Stimulated activated CD4-positive, alpha-beta T cell treated with anti-CD3 and anti-CD28 coated beads, Interleukin-4, amount 100 ng/mL, for 24 hours (primary cell): ENCODE measurements at places on chromosomes 1 and 21.

DNA sequence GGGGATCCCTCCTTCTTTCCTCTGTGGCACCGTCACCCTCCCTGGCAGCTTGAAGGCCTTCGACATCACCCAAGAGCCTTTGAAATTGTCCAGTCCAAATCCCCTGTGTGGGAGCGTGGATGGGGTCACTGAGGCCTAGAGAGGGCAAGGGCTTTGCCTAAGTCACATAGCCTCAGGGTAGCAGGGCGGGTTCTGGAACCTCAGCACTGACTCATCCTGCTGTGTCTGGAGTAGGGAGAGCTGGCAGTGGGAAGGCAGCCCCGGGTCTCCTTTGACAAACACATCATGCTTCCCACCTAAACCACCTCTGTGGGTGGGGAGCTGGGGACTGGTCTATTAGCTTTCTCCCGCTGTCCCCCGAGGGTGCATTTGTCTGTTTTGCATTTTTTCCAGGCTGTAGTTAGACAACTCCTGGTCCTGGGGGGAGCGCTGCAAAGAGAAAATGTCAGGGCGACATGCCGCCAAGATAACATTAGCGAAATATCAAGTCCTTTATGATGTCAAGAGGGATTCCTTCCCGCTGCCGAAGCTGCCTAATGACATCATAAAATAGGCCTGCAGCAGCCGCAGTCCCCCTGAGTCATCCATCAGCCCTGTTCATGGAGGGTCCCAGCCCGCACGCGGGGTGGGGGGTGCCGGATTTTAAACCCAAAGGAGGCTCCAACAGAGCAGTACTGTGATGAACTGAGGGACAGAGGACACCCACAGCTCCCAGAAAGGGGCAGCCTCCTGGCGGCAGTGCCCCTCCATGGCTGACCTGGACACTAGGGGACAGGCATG lies 77.0 kb upstream of the POU3F1 start:
- no peak for DNase-seq

GRCh38 chr1:37498872-37499617 lies 15.5 kb downstream of the MEAF6 start:
- no peak for DNase-seq

- DNase-seq: peak; percentile 75
These were observed at the start of gene SLC19A1 for GRCh38 chr21:45542242-45542666. Gene SLC19A1, minus strand, starts transcription at chr21:45542440. Its CDS starts 4,481 bp downstream, at chr21:45537959.

DNA sequence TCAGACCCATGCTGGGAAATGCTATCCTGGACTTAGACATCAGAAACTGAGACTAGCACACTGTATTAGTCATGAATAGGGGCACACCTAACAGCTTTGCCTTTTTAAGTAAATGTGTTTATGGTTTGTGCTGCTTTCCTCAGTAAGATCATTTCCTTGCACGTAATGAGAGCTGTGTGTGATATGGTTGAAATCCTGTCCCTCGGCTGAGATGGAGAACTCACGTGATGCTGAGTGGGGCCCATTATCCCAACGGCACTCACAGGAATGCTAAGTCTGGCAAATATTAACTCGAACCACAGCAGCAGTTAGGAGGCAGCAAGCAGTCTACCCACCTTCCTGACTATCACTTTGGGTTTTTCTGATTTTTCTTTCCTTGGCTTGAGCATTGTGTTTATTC lies 38.2 kb downstream of the BCL9 start:
- no peak for DNase-seq

- no peak for DNase-seq
These were observed 26.4 kb downstream of the CNST start for GRCh38 chr1:246592695-246593094.

DNA sequence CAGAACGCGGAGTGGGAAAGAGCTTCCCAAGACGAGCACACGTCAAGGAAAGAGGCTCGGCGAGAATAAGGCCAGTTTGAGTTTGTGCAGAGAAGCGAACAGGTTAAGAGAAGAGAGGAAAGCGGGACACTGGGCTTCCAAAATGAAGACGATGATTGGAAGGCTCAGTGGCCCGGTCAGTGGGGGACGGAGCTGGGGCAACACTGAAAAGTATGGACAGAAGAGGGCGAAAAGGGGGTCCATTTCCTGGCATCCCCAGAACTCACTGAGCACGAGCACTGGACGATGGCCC lies 258 bp downstream of the CCT3 start:
- DNase-seq: no peak

GRCh38 chr1:20996554-20996953 lies 180.1 kb downstream of the EIF4G3 start:
- DNase-seq: no peak

DNA sequence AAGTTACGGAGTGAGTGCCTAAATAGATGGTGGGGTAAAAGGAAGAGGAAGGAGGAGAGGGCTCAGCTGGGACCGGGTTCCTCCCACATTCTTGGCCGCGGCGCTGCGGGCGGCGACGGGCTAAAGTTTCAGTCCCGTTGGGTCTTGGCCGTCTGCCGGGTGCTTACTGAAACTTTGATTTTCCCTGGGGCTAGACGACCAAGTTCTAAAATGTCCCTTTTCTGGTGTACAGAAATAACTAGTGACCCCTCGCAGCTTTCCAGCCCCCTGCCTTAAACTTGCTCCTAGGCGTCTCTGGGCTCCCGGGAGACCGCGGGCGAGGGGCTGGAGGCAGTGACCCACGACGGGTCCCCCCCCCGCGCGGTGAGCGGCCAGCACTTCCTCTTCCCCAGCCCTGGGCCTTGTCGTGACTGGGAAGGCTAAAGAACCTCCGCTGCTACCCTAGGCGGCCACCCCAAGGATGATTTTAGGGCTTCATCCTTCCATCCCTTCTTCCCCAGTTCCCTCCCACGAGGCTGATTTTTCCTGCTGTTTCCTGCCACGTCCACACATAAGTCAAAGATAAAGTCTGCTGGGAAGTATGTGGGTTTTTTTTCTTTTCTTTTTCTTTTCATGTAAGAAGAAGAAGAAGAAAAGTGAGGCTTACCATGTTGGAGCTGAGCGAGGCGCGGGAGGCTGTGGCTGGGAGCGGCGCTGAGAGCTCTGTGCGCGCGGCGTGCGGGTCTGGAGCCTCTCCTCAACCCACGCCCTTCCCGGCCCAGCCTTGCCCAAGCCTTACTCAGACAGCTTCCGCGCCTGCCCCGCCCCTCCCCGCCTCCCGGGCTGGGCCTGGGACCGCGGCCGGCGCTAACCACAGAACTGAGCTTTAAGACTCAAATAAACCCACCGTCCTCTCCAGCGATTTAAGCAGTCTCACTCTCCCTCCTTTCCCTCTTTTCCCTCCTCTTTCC lies at the start of gene S100A11:
TSS of gene S100A11 (minus strand) at position 738 of the 950 bp plus-strand sequence. CDS start at position 649, 89 bp downstream.
- DNase-seq: peak; percentile 83

DNA sequence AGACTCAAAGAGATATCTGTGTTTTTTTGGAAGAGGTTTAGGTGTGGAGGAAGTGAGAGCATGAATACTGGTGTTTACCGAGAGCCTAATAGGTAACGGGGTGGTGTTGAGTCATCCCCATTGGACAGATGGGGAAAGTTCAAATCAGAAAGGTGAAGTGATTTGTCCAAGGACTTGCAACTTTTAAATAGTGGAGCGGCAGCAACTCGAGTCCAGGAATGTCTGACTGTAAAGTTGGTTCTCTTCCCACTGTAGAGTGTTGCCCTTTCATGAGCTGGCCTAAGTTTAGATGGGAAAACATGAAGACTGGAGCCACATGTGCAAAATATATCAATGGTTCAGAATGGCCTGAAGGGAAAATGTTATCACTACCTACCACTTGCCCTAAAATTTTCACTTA lies 125.7 kb downstream of the LYPLAL1 start:
- DNase-seq: no peak

DNA sequence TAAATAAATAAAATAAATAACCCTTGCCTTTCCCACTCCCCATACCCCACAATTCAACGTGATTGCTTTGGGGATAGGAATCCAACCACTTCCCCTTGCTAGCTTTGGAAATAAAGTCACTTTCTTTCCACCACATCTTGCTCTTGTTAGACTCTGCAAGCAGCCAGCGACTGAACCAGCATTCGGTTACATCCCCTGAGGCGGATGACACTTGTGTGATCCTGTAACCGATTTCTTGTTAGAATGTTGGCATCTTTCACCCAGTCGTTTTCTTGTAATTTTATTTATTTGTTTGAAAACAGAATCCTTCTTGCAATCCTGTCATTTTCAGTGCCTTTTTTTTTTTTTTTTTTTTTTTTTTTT lies 1.6 kb upstream of the IFNGR2 start:
- no peak for DNase-seq

GRCh38 chr1:110780600-110781484 lies 92.1 kb upstream of the CD53 start:
- peak; percentile 81 for DNase-seq

DNA sequence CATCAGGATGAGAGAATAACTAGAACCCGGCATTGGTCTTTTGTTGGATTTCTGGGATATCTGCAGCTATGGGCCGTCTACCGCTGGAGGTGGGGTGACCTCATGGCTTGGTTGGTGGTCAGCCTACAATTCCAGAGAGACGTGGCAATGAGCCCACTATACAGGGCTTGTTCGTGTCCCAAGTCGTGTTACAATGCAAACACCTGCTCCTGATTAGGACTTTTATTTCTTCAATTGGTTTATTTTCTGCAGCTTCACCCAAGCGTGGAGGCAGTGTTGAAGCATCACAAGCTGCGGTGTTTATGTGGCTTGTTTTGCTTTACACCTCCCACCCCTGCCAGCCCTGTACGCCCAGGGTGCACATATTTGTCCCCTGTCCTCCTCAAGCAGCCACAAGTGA lies 211.7 kb upstream of the TMEM51 start:
- DNase-seq: no peak

DNA sequence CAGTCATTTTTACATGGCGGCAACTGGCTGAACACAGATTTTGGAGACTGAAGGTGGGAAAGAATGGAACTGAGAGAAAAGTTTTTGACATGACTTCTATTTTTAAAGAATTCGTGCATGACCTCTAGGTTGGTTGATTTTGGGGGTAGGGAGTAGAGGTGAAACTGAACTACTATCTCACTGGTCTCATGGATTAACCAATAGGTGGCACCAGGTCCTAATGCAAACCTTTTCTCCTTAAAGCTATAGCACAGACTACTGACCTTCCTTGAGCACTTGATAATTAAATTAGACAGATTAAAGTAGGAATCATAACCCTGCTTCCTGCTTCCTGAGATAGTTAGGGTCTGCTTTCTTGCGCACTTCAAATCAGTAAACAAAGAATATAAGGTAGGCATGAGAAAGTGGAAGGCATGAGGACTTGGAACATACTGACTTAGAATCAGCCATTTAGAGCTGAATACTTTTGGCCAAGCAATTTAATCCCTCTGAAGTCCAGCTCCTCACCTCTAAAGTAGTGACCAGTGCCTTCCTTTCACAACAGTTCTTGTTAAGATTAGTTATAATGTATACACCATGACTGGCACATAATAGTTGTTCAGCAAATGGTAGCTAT lies 206.0 kb downstream of the CENPF start:
- no peak for DNase-seq

- no peak for DNase-seq
These were observed 25.4 kb upstream of the LMX1A start for GRCh38 chr1:165381745-165382505.

DNA sequence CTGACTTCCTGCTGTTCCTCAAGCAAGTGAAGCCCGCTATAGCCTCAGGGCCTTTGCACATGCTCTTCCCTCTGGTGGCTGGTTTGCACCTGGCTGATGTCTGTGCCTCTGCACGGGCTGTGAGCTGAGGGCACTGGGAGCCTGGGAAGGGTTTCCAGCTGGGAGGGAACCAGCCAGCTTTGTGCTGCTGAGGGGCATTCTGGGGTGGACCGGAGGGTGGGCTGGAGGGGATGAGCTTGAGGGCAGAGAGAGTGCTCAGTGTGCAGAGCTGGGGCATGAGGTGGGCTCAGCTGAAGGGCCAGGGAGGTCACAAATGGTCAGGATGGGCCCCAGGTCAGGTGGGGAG lies 305.7 kb downstream of the MATN1 start:
- DNase-seq: no peak

GRCh38 chr1:226082959-226083301 lies 20.4 kb downstream of the H3-3A start:
- no peak for DNase-seq

DNA sequence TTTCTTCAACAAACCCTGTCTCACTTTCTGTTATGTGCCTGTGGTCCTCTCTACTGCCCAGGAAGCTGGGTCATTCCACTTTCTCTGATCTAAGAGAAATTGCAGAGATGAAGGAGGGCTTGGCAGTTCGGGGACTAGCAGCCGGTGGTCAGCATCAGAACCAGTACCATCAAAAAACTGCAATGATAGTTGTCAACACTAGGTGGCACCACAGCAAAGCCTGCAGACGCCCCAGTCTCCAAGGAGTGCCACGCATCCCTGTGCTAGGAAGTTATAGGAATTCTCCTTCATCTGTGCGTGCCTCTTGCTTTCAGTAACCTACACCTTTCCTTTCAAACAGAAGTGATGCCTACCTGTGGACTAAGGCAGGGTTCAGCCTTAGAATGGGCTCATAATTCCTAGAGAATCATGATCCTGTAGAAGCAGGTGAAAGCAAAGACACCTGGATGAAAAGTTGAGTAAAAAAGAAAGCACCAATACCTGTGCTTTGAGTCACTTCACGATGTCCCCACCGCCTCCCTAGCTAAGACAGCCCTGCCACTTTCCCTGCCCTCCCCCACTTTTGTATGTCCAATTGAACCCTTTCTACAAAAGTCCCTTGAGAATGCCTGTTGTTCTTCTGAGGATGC lies 129.2 kb downstream of the ADAMTS1 start:
- peak; percentile 5 for DNase-seq

- no peak for DNase-seq
These were observed 122.9 kb upstream of the DAB1 start for GRCh38 chr1:57546549-57547330.

- no peak for DNase-seq
These were observed 12.5 kb upstream of the PKP1 start for GRCh38 chr1:201270616-201271390.

- no peak for DNase-seq
These were observed 45.8 kb downstream of the SLC30A7 start for GRCh38 chr1:100941580-100942216.

DNA sequence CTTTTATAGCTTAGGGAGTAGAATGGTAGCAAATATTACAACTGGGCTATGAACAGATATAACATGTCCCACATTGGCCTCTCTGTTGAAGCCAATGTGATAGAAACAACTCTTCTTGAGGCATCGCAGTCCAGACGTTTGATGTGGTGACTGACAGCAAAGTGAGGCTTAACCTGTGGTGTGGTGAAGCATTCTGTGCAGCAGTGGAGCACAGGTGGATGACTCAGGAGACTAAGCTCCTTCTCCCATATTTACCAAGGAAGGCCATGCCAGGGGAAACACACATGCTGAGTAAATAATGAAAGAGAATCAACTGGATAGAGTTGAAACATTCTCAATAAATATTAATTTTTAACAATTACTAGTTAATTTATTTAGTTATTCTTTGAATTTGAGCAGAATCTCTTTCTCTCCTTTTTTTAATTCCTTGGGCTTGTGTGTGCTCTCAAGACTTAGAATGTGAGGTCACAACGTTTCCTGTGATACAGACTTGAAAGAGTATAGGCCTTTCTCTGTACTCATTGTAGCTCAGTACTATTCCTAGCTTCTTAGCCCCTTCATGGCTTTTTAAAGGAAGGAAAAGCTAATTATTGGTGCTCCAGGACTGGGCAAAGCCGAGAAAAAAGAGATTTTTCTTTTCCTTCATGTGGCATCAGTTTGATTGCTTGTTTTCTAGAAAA lies 17.6 kb downstream of the CRB1 start:
- no peak for DNase-seq

- DNase-seq: no peak
These were observed 138.4 kb downstream of the ADSS2 start for GRCh38 chr1:244313346-244313745.
